Left lung (tissue), 14 donors: ENCODE measurements at places on chromosomes 7 and 10.

GRCh38 chr10:101063548-101064414 is 2.0 kb downstream of the KAZALD1 start:
- no peak for DNase-seq

GRCh38 chr7:115145512-115145911 is 223.6 kb downstream of the MDFIC start:
- no peaks in the 10 kb centered on the region for H3K36me3 ChIP-seq
- H3K27me3 ChIP-seq = no peaks in the 10 kb centered on the region
- H3K4me1 ChIP-seq = peaks cover 6% of the 10 kb centered on the region
- peak overlapping the region; percentile 63 for H3K27ac ChIP-seq
- DNase-seq = no peak
- no peak overlapping the region for H3K4me3 ChIP-seq

- DNase-seq = no peak
- no peaks in the 10 kb centered on the region for H3K36me3 ChIP-seq
- no peak overlapping the region for H3K4me3 ChIP-seq
- no peaks in the 10 kb centered on the region for H3K4me1 ChIP-seq
Measured at GRCh38 chr10:121351540-121351939, 246.7 kb downstream of the FGFR2 start.

DNA sequence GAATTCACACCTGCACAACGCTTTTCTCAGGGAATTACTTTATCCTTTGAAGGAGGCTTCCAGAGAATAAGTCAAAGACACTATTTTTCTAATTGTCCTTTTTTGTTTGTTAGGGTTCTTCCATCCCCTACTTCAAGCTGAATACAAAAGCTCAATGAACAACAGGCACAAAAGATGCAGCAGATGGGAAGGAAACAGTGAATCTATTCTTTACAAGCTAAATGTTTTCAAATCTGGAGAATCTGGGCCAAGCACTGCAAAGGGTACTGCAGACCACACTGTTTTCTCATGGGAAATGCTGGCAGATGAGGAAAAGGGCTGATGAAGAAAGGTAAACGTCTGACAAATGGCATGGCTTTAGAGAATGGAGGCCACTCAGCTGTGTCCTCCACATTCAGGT is 18.5 kb downstream of the LIPA start:
- H3K4me3 ChIP-seq = no peak overlapping the region
- DNase-seq = no peak
- H3K4me1 ChIP-seq = peaks cover 13% of the 10 kb centered on the region
- no peak overlapping the region for H3K27ac ChIP-seq
- peaks cover 14% of the 10 kb centered on the region for H3K36me3 ChIP-seq
- no peaks in the 10 kb centered on the region for H3K27me3 ChIP-seq

DNA sequence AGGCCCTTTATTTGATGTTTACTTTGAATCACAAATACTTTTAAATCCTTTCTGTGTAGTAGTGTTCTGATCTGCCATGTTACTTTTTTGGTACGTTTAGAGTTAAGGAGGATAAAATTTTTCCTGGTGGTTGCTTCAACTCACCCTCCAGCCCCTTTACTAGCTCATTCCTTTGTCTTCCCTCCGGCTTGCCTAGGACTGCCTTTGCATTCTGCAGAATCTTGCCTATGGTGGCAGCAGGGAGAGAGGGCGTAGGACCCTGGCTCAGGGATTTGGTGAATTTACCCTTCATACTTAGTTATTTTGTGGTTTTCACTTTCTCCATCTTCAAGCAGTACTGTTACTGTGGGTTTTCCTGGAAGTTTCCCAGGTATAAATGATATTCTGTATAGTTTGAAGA is 833.5 kb downstream of the XPNPEP1 start:
- H3K4me1 ChIP-seq = no peaks in the 10 kb centered on the region
- H3K27ac ChIP-seq = no peak overlapping the region
- H3K27me3 ChIP-seq = no peaks in the 10 kb centered on the region

- H3K4me1 ChIP-seq = no peaks in the 10 kb centered on the region
- H3K36me3 ChIP-seq = no peaks in the 10 kb centered on the region
- no peaks in the 10 kb centered on the region for H3K27me3 ChIP-seq
- DNase-seq = no peak
Measured at GRCh38 chr7:36131026-36131425, 22.0 kb upstream of the EEPD1 start.

GRCh38 chr7:56127241-56127975 is 11.2 kb upstream of the NUPR2 start:
- no peaks in the 10 kb centered on the region for H3K36me3 ChIP-seq
- H3K4me1 ChIP-seq = no peaks in the 10 kb centered on the region
- H3K4me3 ChIP-seq = no peak overlapping the region
- no peaks in the 10 kb centered on the region for H3K27me3 ChIP-seq
- DNase-seq = no peak

DNA sequence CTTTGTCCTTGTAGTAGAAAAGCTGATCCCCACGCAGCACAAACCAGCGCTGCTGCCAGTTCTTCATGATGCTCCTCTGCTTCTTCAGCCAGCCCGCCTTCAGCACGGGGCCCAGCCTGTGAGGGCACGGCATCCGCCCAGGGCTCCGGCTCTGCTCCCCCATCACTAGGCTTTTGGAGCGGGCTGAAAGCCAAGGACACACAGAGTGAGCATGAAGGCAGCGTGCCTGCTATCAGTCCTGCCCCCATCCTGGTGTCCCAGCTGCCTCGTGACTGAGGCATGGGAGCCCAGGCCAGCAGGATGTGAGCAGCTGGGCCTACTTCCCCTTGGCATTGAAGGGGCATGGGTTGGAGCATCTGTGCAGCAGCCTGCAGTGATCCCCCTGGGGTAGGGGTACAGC is 21.9 kb downstream of the ARHGAP22 start:
- no peaks in the 10 kb centered on the region for H3K4me1 ChIP-seq
- no peak for DNase-seq
- no peak overlapping the region for H3K4me3 ChIP-seq
- H3K27ac ChIP-seq = no peak overlapping the region
